H9 (cell line): ENCODE measurements at places on chromosomes 11 and 22. TPM values are rescaled to one million over a fixed set of nuclear protein-coding genes. Genes with fewer than 3 reads are reported as not detected.

The OR52N4 gene
- not detected in 2 replicates for total RNA-seq

- H3K27me3 ChIP-seq, result no peaks in the 10 kb centered on the region
- H3K27ac ChIP-seq, result no peak overlapping the region
- no peak for DNase-seq
- H3K4me3 ChIP-seq, result no peak overlapping the region
- peaks cover 17% of the 10 kb centered on the region; the same call in 2 of the 3 replicates for H3K36me3 ChIP-seq
- H3K4me1 ChIP-seq, result no peaks in the 10 kb centered on the region
Observed at GRCh38 chr22:41222846-41223507, 17.8 kb downstream of the CHADL start.

DNA sequence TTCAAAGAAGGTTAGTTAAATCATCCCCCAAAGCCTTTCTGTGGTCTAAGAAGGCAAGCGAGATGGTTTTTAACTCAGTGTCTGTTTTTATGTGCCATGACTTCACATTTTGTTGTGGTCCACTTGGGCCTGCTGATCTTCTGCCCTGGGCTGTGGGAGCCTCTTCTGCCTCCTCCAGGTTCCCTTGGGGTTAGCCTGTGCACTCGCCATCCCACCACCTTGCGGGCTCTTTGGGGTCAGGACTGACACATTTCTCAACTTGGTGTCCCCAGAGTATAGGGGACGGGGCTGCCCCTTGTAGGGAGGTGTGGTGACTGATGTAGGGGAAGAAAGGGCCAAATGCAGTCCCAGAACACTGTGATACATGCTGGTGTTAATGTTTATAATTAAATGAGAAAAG, 207.0 kb downstream of the TBC1D22A start:
- no peaks in the 10 kb centered on the region; the same call in 1 of the 2 replicates for H3K4me1 ChIP-seq
- H3K27ac ChIP-seq, result no peak overlapping the region
- no peaks in the 10 kb centered on the region for H3K36me3 ChIP-seq
- no peak for DNase-seq
- H3K4me3 ChIP-seq, result no peak overlapping the region

The ACTN3 gene
- 45.7 TPM in 2 replicates for total RNA-seq

The TUBA8 gene
- 1.6 and 2.0 TPM in 2 replicates for total RNA-seq
